ENCODE measurements at places on chromosomes 3 and 15.

DNA sequence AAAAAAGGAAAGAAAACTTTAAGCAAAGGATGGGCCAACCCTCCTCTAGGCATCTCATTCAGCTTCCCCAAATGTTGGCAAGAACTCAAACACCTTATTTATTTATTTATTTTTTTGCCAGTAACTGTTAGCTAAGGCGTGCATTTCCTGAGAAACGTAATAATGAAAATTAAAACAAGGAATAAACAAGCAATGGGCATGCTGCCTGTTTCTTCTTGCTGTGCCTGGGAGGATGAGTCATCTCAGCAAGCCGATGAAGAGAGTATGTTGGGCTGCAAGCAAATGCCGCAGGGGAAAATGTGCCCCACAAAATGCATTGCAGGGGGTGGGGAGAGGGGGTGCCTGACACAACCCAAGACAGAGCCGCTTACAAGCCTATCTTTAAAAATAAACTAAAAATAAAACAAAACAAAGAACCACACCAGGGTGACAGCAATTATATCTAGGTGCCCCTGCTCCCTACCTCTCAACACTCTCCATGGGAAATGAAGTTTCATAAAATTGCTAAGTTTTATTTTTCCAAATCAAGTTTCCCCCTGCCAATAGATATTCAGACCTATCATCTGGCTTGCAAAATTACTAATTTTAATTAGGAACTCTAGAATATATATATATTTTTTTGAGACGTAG is 40.3 kb downstream of the EIF4E3 start:
- DNase-seq, result no peak

GRCh38 chr3:180321534-180321933 is 280.4 kb upstream of the TTC14 start:
- DNase-seq, result no peak

GRCh38 chr3:178634975-178635374 is 98.7 kb downstream of the KCNMB2 start:
- DNase-seq, result no peak

- DNase-seq, result no peak
Measured at GRCh38 chr15:63598473-63599400, 1.6 kb downstream of the FBXL22 start.

GRCh38 chr3:97510795-97511194 is 253.8 kb upstream of the ARL6 start:
- DNase-seq, result no peak

DNA sequence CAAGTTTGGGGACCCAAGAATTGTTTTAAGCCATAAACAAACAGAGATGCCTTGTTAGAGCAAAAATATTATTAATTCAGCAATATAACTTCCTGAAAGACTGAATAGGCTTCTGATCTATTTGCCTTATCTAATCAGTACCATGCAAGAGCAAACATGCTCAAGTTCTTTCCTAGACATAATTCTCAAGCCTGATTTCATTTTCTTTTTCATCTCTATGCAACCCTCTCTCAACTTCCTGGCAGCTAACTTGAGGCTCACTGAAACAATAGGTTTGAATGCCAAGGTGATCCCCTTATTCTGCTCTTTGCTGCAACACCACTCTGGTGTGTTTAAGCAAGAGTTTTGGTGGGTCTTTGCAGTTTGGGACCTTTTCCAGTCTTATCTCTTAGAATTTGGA is 230.9 kb upstream of the CD96 start:
- DNase-seq, result no peak

- DNase-seq, result no peak
Measured at GRCh38 chr15:67784090-67784781, 41.1 kb upstream of the SKOR1 start.

- no peak for DNase-seq
Measured at GRCh38 chr15:59410391-59410896, 27.5 kb upstream of the FAM81A start.

DNA sequence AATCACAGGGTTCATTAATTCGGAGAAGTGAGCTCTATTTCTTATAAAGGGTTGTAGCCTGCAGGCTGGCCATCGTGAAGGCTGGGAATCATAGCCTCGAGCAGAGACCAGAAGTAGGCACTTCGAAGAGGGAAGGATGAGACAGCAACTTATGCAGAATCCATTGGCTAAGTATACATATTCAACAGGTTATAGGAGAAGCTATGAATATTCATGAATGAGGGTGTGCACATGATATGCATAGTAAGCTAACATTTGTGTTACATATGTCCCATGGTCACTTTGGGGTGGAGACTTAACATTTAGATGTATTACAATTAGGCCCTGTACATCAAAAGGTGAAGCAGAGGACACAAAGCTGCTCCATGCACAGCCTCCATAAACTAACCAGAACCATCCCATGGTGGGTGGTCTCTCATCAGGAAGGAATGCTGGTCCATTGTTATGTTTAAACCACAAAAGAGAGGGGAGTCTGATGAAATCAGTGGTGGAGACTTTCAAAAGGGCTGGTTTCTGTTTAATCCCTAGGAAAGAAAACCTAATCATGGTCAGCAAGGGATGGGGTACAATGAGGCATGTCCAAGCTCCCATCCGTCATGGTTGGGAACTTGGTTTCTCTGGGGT is 80.8 kb upstream of the FHIT start:
- DNase-seq, result no peak

DNA sequence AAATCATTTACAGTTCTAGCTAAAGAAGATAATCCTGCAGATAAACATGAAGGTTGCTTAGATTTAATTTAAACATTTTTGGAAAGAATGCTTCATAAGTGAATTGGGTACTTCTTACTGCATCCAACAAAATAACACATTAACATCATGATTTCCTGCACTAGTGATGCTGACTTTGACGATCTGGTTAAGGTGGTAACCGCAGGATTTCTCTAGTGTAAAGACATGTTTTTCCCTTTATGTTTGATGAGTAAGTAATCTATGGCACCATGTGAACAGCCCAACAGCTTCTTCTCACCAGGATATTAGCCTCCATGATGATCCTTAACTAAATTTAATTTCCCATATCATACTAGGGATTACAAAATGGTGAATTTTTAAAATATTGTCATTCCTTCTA is 14.1 kb downstream of the SPPL2A start:
- no peak for DNase-seq

DNA sequence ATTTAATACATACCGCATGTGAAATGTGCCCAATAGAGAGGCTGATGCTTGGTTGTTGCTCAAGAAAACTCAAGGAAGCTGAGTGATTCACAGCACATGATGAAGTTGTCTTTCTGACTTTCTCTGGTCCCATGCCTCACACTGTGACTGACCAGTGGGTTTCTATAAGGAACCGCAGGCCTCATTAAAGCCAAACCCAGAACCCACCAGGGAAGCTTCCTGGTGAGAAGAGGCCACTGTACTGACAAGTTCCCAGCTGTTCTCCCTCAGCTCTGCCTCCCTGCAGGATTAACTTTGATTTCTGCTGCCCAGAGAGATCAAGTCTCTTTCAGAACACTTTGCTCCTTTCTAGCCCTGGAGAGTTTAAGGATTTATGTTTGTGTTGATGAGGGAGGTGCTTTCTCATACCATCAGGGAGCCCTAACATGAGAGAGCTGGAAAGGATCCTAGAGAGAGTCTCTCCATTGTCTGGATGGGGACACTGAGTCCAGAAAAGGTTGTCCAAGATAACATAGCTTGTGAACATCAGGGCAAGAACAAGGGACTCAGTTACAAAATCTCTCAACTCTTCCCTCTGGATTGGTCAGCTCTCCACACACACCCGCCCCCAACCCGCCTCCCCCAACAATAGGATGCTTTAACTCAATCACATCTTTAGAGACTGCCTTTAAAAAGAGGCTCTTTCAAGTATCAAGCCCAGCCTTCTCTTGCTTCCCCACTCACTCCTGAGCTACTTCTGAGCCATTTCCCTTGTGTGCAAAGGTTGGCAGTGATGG is 303.2 kb upstream of the TLE3 start:
- DNase-seq, result no peak

DNA sequence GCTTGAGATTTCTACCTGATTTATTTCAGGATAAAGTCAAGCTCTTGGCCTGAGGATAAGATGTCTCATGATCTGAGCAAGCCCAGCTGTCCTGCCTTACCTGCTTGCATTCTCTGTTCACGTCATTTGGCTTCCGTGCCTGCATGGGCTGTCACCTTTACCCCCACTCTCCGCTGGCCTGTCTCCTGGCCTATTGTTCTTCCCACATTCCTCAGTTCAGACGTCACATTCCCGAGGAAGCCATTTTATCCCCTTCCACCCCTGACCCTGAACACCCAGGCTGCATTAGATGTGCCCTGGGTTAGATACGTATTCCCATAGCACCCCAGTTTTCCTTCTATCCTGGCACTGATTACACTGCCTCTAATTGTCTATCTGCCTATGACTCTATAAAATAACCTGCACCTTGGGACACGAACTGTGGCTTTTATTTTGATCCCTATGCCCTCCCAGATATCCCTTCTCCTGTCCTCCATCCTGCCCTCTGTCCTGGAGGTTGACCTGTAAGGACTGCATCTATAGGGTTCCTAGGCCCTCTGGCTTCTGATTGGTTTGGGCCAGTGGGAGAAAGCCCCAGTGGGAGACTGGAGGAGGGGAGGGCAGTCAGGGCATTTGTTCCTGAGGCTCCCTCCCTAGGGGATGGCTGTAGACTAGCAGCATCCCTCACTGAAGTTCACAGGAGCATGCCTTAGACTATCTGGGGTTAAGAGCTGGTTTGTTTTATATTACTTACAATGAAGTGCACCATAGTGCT is 19.2 kb upstream of the UBE2Q2 start:
- DNase-seq, result no peak

GRCh38 chr3:38085943-38086324 is 46.9 kb downstream of the DLEC1 start:
- DNase-seq, result no peak

DNA sequence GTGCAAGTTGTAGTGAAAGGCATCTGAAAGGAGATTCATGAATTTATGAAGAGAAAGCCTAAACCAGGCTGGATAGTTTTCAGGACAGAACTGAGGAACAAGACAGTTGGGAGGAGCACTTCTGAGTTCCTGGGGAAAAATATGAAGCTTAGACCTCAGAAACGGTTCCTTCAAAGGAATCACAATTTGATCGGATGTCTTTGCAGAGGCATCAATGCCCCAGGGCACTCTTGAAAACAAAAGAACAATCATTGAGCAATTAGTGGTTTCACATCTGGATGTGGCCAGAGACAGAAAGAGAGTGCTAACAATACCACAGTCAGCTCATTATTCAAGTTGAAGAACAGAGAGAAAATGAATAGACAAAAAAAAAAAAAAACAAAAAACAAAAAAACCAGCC is 86.2 kb downstream of the KLF13 start:
- no peak for DNase-seq

DNA sequence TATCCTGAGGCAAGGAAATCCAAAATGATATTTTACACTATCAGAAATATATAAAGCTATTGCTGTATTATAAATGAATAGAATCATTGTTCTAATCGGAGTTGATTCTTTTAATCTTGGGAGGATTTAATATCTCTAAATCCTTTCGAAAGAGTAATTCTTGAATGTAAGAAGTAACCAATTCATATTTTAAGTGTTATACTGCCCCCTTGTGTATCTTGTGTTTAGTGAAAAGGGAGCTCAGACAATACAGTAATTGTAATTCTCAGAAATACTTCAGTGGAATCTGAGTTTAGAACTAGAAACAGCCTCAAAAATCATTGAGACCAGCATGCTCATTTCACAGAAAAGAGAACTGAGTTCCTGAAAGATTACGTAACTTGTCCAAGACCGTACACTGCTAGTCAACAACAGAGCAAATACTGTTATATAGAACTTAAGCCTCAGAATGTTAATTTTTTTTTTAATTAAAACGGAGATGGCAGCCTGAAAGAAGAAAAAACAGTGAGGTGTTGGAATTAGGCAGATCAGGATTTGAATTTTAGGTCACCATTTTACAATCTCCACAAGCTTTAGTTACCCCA is 42.9 kb downstream of the PLCH1 start:
- DNase-seq, result no peak

DNA sequence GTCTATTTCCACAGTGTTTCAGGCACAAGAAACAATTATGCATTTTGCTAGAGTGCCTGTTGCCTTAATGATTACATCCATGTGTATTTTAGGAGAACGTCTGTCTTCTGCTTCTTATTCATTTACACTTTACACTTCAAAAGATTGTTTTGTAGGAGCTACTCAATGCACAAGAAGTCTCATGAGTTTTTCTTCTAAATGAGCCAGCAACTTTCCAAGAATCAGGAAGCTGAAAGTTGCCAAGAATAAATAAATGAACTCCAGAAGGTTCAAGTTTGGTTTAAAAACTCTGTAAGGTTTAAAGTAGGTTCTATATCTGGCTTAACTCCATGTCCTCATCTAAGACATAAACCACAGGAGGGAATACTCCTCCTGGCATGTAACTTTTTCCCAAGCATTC is 103.8 kb upstream of the ADPGK start:
- DNase-seq, result no peak

DNA sequence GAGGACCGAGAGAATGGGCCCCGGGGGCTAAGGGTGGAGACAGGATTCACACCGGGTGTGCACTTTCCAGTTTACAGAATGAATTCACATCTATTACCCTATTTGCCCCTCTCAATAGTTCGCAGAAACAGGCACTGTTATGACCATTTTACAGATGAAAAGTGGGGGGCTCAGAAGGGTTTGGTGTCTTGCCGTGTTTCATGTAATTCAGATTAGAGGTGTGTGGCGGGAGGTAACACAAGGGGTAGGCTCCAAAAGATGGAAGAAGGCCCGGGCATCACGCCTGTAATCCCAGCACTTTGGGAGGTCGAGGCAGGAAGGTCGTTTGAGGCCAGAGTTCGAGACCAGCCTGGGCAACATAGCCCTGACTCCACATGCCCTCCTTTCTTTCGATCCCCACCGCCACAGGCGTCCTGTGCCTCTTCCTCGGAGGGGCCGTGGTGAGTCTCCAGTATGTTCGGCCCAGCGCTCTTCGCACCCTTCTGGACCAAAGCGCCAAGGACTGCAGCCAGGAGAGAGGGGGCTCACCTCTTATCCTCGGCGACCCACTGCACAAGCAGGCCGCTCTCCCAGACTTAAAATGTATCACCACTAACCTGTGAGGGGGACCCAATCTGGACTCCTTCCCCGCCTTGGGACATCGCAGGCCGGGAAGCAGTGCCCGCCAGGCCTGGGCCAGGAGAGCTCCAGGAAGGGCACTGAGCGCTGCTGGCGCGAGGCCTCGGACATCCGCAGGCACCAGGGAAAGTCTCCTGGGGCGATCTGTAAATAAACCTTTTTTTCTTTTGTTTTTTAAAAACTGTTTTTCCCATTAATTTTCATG is 3.4 kb downstream of the DUOXA2 start:
- no peak for DNase-seq

All from progenitor cell of endocrine pancreas (in vitro differentiated cells).